ENCODE measurements at places on chromosomes 12 and 14. TPM values are rescaled to one million over a fixed set of nuclear protein-coding genes. Genes with fewer than 3 reads are reported as not detected.

MYF5 gene
- total RNA-seq = not detected

LRRK2 gene
- total RNA-seq = 0.13 TPM

SYCP3 gene
- not detected for total RNA-seq

VPS33A gene
- total RNA-seq = 35.2 TPM

CFAP251 gene
- total RNA-seq = 4.2 TPM

CLEC1B gene
- total RNA-seq = not detected

ASCL1 gene
- total RNA-seq = not detected

SLC16A7 gene
- total RNA-seq = 0.33 TPM

PAWR gene
- 142 TPM for total RNA-seq

CIROP gene
- not detected for total RNA-seq

CFL2 gene
- total RNA-seq = 79.7 TPM

GALNT4 gene
- 5.1 TPM for total RNA-seq

TAS2R42 gene
- not detected for total RNA-seq

PRB2 gene
- not detected for total RNA-seq

TMEM229B gene
- 1.6 TPM for total RNA-seq

HOXC4 gene
- total RNA-seq = 22.7 TPM

TMTC1 gene
- total RNA-seq = 0.28 TPM

VWF gene
- 0.31 TPM for total RNA-seq

RASAL1 gene
- total RNA-seq = 0.28 TPM

IRAK3 gene
- total RNA-seq = 2.4 TPM

TMEM260 gene
- total RNA-seq = 8.9 TPM

ALDH2 gene
- 9.0 TPM for total RNA-seq

COCH gene
- total RNA-seq = 1.3 TPM

GPR84 gene
- not detected for total RNA-seq

DHRS2 gene
- total RNA-seq = 1.0 TPM

COL2A1 gene
- 1.4 TPM for total RNA-seq

STXBP6 gene
- total RNA-seq = not detected

PTGER2 gene
- 0.41 TPM for total RNA-seq

SERPINA12 gene
- total RNA-seq = not detected

KLRD1 gene
- total RNA-seq = not detected

TMEM132C gene
- total RNA-seq = not detected

HSPB8 gene
- total RNA-seq = 2.0 TPM

TROAP gene
- 50.0 TPM for total RNA-seq

CARMIL3 gene
- 0.15 TPM for total RNA-seq

AVPR1A gene
- 0.10 TPM for total RNA-seq

TAS2R7 gene
- total RNA-seq = not detected

NGB gene
- not detected for total RNA-seq
